Activated gamma-delta T cell (primary cell): ENCODE measurements at places on chromosomes 11 and 22.

GRCh38 chr22:42725606-42726355 lies 5.1 kb upstream of the A4GALT start:
- DNase-seq, result no peak

DNA sequence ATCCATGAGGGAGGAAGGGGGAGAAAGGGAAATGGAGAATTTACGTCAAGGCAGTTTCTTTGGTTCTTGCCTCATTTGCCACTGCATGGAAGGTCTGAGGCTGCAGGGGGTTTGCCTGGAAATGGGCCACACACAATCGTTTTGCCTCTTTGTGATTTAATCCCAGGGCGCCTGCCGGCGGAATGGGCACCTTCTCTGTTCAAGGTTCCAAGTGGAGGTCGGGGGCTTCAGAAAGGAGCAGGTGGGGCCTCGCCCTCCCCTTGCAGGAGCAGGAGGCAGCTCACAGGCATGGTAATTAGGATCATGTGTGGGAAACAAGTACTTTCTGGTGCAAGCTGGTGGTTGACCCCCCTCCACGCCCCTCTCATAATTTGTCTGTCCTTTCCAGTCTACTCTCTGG lies 29.9 kb downstream of the MPPED1 start:
- DNase-seq, result no peak

- DNase-seq, result no peak
These were observed 208.6 kb downstream of the DBX1 start for GRCh38 chr11:19951558-19952115.

GRCh38 chr11:16783321-16783801 lies 44.9 kb downstream of the C11orf58 start:
- DNase-seq, result no peak

DNA sequence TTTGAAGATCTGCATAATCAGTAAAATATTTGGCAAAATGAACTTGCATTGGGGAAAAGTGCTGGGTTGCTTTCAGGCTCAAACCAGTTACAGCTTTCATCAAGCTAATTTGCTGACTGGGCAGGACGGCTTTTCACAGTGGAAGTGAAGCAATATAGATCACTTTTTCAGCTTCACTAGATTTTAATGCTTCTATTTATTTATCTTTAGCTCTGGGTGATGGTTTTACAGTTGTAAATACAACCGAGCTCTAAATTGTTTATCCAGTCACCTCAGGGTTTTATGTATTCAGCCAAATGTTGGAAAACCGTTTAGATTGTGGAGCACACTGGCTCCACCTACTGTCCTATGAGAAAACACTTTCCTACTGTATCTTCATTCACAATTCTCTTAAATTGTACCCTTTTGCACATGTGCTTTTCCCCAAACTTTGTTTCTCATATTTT lies 58.2 kb downstream of the ACER3 start:
- DNase-seq, result no peak

DNA sequence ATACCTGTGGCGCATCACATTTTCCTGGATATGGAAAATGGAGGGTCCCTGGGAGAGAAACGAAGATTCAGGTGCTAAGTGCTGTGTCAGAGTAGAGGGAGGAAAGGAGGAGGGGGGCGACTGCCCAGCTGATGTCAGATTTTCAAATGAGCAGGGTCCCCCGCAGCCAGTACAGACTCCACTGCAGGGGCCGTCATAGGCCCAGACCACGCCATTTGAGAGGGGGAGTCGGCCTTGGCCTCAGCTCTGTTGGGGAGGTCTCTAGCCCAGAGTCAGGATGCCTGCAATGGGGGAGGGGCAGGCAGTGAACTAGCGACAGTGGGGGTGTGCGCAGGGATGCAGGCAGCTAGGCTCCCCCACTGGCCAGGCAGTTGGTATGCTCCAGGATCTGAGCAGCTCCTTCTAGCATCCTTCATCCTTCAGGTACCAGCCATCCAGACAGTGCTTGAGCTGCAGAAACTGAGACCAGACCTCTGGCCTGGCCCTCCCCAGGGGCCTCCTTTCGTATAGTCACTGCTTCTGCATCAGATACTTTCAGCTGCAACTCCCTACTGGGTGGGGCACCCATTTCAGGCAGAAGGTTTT lies at the start of the genes BSCL2 and GNG3:
Gene BSCL2, minus strand, starts transcription at position 148 of the 585 bp plus-strand sequence. CDS start 229 bp downstream, outside the sequence.
Gene GNG3, plus strand, starts transcription at position 400 of the 585 bp plus-strand sequence. CDS start 620 bp downstream, outside the sequence.
- no peak for DNase-seq
